Activated CD8-positive, alpha-beta T cell treated with anti-CD3 and anti-CD28 coated beads, Interleukin-2, amount 10 ng/mL, durations not matched to agents 7 days and 5 days (primary cell): ENCODE measurements at places on chromosomes 5 and 9.

DNA sequence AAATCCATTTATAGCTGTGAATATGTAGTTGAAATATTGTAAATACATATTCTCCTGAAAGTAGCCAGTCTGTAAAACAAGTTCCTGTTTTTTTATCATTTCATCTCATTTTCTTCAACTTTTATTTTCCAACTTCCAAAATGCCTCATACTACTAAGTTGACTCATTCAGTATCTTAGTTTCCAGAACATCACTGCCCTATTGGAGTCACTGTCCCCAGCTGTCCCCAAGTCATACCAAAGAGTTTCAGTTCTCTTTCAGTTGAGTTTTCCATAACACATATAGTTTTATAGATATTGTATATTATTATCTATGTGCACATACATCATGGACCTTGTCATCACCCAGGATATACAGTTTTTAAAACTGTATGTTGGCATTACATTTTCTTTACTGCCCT lies 261.7 kb downstream of the CDH12 start:
- no peak for DNase-seq

GRCh38 chr5:143402017-143402552 lies 1.4 kb downstream of the NR3C1 start:
- DNase-seq: peak; percentile 41

GRCh38 chr9:127181595-127182190 lies 59.3 kb upstream of the ANGPTL2 start:
- no peak for DNase-seq

DNA sequence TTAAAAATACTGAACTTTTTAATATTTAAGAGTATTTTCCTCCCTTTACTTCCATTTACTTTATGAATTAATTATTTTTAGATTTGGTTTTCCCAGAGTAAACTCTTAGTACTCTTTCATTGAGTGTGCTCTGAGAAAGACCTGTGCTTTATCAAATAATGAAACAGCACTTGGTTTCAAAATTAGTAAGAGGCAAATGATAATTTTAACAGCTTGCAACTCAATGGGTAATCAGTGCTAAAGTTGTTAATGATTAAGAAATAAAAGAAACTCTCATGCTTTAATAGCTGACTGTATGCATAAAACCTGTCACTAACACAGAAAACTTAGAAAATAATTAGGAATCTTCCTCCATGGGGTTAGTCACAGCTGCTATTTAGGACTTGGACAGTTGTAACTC lies 244.4 kb downstream of the RFX3 start:
- no peak for DNase-seq

DNA sequence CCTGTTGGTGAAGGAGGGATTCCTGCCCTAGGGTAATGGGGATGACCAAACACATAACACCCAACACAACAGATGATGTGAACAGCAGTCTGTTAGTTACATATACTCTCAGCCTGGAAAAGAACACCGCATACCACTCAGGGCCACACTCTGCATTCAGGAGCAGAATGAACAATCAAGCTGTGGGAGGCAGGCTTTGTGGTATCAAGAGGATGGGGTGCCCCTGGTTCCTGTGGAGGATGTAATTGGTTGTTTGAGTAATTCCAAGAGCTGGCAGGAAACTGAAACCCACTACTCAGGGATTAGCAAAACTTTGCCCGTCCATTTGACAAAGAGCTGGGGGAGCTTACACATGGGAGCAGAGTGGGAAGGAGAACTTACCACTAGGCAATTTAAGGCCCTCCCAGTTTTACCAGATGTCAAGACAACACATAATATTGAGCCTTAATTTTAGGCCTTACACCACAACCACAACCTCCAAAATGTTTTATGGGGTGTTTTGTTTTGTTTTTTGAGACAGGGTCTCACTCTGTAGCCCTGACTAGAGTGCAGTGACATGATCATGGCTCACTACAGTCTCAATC lies 15.6 kb upstream of the PRKAA1 start:
- DNase-seq: no peak

DNA sequence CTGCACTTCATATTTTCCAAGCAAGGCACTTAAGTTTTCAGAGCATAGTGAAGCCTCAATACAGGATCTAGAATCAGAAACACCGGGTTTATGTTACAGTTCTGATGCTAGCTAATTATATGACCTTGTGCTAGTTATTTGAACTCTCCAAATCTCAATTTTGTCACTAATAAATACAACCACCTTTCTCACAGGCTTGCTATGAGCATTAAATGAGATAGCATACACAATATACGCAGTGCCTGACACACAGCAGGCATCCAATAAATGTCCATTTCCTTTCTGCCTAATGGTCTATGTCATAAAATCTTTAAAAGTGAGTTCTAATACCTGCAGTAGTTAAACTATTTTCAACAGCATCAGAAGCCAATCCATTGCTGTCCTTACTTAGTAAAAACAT lies 32.9 kb downstream of the NADK2 start:
- DNase-seq: no peak

- DNase-seq: no peak
These were observed 68.6 kb upstream of the DPYSL3 start for GRCh38 chr5:147578228-147579024.

DNA sequence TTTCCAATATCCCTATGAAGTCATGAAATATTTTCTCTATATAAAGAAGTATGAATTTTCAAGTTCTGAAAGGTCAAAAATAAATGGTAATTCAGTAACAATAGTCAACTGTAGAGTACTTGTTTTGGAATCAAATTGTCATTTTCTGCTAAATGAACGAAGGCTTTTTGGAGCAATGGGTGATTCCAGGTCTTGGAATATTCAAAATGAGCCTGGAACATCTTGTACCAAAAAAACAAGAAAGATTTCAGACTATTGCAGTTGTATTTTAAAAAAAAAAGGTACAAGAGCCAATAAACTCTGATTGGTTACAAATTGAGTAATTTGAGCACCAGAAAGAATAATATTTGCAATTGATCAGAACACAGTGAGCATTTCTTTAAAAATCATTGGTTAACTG lies 730.1 kb downstream of the DTWD2 start:
- DNase-seq: no peak

DNA sequence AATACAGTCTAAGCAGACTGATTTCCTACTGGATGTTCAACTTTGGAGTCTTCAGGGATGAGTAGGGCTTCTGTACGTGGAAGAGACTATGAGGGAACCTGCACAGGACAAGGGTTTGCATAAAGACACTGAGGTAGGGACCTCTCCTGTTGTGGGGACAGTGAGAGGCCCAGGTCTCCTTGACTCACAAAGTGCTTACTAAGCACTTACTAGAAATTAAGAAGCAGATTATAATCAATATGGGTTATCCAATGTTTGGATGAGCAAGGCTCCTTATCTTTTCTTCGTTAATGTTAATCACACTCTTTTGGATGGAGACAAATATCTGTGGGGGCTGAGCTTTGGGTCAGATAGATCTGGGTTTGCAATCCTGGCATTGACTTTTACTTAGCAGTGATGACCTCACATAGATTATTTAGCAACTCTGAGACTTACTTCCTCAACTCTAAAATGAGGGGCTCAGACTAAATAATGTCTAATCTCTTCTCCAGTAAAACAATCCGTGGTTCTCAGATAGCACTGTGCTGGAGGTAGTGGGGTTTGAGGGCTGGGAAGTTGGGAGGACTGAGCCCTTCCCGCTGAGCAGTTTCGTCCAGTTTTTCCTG lies 45.9 kb downstream of the PDCD1LG2 start:
- no peak for DNase-seq

- DNase-seq: no peak
These were observed 511.6 kb upstream of the FAM174A start for GRCh38 chr5:100023536-100023935.

DNA sequence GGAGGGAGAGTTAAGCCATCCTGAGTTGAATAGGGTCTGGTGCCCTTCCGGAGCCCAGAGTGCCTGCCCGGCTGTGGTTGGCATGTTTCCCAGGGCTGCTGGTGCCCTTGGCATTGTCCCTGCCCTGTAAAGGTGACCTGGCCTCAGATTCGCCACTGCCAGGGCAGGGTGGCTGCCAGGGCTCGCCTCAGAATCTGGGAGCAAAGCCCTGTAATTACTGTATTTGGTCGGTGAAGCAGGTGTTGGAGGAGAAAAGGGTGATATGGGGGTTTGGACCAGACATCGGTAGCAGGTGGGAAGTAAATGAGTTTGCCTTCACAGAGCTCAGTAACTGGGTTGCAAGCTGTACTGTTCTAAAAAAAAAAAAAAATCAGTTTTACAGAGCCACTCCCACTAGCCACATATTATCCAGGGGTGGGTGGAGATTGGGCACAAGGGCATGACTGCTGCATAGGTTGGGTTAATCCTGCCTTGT lies 47.6 kb downstream of the RGS3 start:
- DNase-seq: no peak

DNA sequence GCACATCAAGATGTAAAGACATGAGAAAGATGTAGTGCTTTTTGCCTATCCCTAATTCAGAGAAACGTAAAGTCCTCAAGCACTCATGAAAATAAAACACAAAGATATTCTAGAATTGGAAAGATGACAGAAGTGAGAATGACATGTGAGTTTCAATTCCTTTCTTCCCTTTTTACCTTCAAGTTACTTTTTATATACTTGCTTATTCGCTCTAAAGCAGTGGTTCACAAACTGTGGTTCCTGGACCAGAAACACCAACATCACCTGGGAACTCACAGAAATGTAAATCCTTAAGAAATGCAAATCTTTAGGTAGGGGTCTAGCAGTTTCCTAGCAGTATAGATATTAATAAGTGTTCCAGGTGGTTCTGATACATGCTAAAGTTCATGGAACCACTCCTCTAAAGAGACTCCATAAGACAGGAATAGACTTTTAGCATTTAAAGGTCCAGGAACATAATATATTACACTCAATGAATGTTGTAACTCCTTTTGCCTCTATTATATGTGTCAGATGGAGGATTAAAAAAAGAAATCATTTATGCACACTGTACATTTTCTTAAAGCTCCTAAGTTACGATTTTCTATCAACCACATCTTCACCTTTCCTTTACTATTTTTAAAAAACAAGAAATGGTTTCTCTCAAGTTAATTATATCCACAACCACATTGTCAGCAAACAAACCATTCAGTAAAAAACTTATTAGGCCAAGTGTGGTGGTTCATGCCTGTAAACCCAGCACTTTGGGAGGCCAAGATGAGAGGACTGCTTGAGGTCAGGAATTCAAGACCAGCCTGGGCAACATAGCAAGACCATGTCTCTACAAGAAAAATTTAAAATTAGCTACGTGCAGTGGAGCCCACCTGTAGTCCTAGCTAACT lies 39.9 kb downstream of the ERP44 start:
- DNase-seq: no peak

- no peak for DNase-seq
These were observed 45.8 kb upstream of the GARNL3 start for GRCh38 chr9:127218818-127219217.

- DNase-seq: peak; percentile 74
These were observed 106.6 kb downstream of the COL23A1 start for GRCh38 chr5:178483620-178484019.

- no peak for DNase-seq
These were observed 19.8 kb downstream of the SLC22A4 start for GRCh38 chr5:132313961-132314432.

- DNase-seq: no peak
These were observed 44.2 kb downstream of the FGF1 start for GRCh38 chr5:142641711-142642110.

DNA sequence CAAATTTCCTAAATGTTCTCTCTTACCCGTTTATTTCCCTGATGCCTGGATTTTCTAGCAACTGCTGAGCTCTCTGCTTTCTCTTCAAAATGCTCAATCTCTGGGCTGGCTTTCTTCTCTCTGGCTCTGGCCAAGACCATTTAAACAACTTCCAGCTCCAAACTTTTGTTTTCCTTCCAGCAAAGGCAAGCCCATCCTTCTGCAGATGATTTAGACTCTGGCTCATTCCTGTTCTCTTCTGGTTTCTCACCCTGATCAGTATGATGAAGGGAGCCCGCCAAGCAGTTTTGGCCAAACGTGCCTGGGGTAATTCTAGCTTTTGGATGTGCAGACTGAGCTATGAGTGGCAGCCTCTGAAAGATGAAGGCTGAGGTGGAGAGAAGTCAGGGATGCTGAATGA lies 78.1 kb downstream of the HSPA4 start:
- no peak for DNase-seq

GRCh38 chr9:117122102-117122501 lies 292.8 kb downstream of the ASTN2 start:
- no peak for DNase-seq

GRCh38 chr9:122307061-122307460 lies 42.4 kb downstream of the MRRF start:
- no peak for DNase-seq

GRCh38 chr5:141489841-141490240 lies 960 bp downstream of the PCDHGC5 start:
- no peak for DNase-seq

DNA sequence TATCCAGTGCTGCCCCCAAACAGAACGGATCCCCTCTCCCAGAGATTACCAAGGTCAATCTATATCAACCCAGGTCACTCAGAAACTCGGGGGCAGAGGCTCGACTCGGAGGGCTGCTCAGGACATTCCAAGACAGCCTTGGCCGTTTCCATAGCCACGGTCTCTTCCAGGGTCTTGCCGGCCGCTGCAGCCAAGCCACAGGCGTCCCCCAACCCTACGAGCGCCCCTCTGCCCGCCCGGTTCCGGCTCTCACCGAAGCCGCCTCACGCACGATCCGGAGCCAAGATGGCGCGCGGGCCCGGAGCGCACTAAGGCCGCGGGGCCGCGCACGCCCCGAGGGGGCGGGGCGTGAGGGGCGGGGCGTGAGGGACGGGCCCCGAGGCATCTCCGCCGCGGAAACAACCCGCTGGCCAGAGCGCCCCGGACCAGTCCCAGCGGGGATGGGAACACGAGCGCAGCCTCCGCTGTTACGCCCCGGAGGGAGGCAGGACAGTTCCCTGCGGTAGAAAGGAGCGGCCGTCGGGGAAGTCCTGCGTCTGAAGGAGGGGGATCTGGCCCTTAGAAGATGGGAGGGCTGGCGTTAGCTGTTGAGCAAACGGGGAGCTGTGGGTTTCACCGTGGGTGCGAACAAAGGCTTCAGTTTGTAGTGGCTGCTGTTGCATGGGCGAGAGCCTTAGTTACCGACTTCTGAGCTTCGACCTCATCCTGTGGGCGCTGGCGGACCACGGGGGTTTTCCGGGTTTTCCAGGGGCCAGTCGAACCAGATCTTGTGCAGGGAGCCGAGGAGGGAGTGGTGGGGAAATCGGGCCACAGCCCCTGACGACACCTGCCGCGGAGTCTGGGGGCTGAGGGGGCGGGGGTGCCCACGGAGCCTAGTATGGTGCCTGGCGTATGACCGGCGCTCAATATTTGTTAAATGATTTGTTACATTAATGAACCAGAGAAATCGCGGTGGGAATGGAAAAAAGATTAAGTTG lies at the start of gene RPP25L:
RPP25L (minus strand) TSS at position 287 of the 977 bp plus-strand sequence. CDS start 801 bp downstream, outside the sequence.
- peak; percentile 86 for DNase-seq
